ENCODE measurements at places on chromosomes 6 and 20. TPM values are rescaled to one million over a fixed set of nuclear protein-coding genes. Genes with fewer than 3 reads are reported as not detected.

- no peak overlapping the region for H3K4me3 ChIP-seq
- no peaks in the 10 kb centered on the region for H3K36me3 ChIP-seq
Measured at GRCh38 chr20:31894980-31895675, 24.7 kb downstream of the TTLL9 start.

SLC13A3 gene
- total RNA-seq, result 1.1 TPM

GRCh38 chr6:71334768-71335167 lies 46.2 kb downstream of the OGFRL1 start:
- H3K4me1 ChIP-seq, result no peaks in the 10 kb centered on the region
- H3K36me3 ChIP-seq, result no peaks in the 10 kb centered on the region
- no peak overlapping the region for H3K27ac ChIP-seq
- no peak for DNase-seq

GRCh38 chr6:116314218-116314617 lies 34.5 kb upstream of the TSPYL1 start:
- H3K36me3 ChIP-seq, result no peaks in the 10 kb centered on the region
- no peaks in the 10 kb centered on the region for H3K27me3 ChIP-seq
- DNase-seq, result no peak
- H3K4me1 ChIP-seq, result no peaks in the 10 kb centered on the region
- no peak overlapping the region for H3K4me3 ChIP-seq

GSTA2 gene
- total RNA-seq, result not detected

- H3K27me3 ChIP-seq, result no peaks in the 10 kb centered on the region
- no peaks in the 10 kb centered on the region for H3K36me3 ChIP-seq
- peak overlapping the region; percentile 93 for H3K27ac ChIP-seq
- H3K4me1 ChIP-seq, result peaks cover 13% of the 10 kb centered on the region
- DNase-seq, result no peak
Measured at GRCh38 chr20:47502271-47503239, 868 bp downstream of the NCOA3 start.

OPRL1 gene
- total RNA-seq, result 0.34 TPM

DNA sequence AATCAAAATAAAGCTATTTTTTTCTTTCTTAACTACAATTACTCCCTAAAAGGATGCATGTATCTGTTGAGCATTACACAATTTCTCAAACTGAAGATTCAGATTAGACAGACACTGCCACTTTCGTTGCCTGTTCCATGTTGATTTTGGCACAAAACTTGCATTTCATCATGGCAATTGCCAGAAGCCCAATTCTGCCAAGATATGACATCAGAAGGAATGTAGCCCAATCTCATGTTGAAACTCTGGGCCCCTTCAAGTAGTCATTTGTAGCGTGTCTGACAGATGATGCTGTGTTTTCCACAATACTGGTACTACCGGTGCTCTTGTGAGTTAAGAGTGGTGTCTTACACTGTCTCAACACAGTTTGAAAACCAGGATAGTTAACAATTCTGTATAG lies 705.4 kb downstream of the PTPRT start:
- H3K4me1 ChIP-seq, result no peaks in the 10 kb centered on the region
- no peaks in the 10 kb centered on the region for H3K27me3 ChIP-seq
- DNase-seq, result no peak
- H3K27ac ChIP-seq, result no peak overlapping the region

- H3K27me3 ChIP-seq, result no peaks in the 10 kb centered on the region
- no peaks in the 10 kb centered on the region for H3K36me3 ChIP-seq
- H3K4me1 ChIP-seq, result peaks cover 23% of the 10 kb centered on the region
- DNase-seq, result no peak
Measured at GRCh38 chr6:3321042-3321441, 62.3 kb downstream of the PSMG4 start.

- no peaks in the 10 kb centered on the region for H3K36me3 ChIP-seq
- no peaks in the 10 kb centered on the region for H3K27me3 ChIP-seq
- peaks cover 6% of the 10 kb centered on the region for H3K4me1 ChIP-seq
- no peak for DNase-seq
- H3K4me3 ChIP-seq, result peak overlapping the region; percentile 46
Measured at GRCh38 chr6:25137916-25138232, 141.3 kb upstream of the CARMIL1 start.

GRCh38 chr20:4401601-4402000 lies 320.1 kb upstream of the PRND start:
- no peak overlapping the region for H3K4me3 ChIP-seq
- no peak for DNase-seq
- H3K27me3 ChIP-seq, result no peaks in the 10 kb centered on the region

SYCP2 gene
- 0.92 TPM for total RNA-seq

Data from esophagus squamous epithelium (tissue), 5 donors.